ENCODE measurements at places on chromosomes 4 and X.

GRCh38 chr4:116438417-116438816 lies 647.0 kb downstream of the TRAM1L1 start:
- no peak for DNase-seq

DNA sequence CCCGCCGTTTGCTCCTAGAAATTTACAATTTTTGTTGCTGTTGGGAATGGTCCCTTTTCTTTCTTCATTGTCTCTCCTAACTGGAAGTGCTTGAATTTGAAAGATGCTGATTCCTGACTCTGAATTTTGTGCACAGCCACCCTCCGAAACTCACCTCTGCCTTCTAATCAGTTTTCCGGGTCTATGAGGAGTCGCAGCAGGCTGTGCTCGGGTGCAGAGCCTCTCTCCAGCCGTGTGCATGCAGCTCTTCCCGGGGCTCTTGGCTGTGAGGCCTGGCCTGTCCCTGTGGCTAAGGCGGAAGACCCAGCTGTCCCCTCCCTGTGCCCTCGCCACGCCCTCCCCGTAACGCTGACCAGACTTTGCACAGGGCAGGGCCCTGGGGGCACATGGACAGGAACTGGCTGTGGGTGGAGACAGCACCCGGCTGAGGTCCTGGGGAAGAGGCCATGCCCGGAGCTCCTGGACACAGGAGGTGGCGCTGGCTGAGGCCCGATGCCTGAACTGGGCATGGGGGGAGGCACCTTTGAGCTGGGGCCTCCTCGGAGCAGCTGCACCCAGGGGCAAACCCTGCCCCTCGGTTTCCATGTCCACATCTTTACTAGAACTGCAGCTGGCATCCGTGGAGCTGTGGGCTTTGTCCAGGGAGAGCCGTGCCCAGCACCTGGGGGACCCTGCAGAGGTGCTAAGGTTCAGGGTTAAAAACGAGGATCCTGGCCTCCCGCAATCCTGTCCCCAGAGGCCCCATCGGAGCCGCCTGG lies 32.6 kb upstream of the SPON2 start:
- no peak for DNase-seq

DNA sequence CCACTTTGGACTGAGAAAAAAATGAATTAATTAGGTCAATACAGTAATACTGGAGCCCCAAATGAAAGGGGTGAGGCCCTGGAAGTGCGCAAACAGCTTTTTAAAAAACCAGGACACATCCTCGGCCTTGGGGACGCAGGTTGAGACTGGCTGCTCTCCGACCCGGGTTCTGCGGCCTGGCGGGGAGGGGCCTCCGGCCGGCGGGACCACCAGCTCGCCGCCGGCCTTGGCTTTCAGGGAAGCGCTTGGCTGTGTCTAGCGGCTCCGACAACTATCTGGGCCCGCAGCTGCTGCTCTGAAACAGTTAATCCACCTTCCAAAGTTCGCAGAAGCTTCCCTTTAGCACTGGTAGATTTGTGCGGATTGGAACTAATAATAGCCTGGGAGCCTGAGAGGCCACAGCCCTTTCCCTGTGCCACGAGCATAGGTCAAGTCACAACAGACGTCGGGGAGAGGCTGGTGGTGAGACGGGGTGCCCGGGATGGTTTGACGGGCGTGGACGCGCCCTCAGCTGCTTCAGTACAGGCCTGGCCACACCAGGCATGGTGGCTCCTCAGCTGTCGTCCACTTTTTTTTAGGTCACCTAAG lies 1.1 kb upstream of the SEL1L3 start:
- no peak for DNase-seq

DNA sequence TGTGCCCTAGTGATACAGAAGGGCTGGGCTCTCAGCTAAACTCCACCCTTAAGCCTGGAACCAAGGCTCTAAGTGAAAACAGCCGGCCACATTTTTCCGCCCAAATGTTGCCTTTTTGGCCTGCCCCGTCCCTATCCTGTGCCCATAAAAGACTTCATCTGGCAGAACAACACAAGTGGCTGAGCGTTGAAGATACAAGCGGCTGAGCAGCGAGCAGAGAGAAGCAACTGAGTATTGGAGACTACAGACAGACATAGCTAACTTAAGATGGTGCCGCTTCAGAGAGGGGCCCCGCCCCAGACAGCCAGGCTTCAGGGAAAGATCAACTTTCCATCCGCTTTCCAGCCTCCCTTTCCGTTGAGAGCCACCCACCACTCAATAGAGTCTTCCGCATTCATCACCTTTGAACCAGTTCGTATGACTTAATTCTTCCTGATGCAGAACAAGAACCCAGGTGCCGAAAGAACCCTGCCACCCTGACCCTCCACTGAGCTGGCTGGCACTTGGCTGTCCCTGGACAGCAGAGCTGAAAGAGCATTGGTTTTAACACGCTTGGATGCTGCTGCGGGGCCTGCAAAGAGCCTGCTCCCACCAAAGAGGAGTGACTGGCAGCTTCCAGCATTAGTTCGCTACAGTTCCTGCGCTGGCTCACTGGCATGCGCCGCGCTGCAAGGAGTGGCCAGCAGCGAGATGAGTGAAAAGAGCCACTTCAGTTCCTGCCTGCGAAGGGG lies 853.2 kb upstream of the INTU start:
- no peak for DNase-seq

GRCh38 chr4:73250642-73251041 lies 8.0 kb downstream of the ANKRD17 start:
- DNase-seq = no peak

GRCh38 chrX:38861489-38861888 lies 60.2 kb downstream of the MID1IP1 start:
- no peak for DNase-seq

Measured in T-cell (primary cell).